Upper lobe of left lung (tissue), 6 donors: ENCODE measurements at places on chromosomes 16 and 17.

GRCh38 chr17:42655528-42655927 lies 3.6 kb upstream of the TUBG2 start:
- H3K4me3 ChIP-seq = no peak overlapping the region
- H3K27ac ChIP-seq = no peak overlapping the region
- H3K4me1 ChIP-seq = peaks cover 12% of the 10 kb centered on the region
- no peaks in the 10 kb centered on the region for H3K36me3 ChIP-seq
- no peak for DNase-seq

DNA sequence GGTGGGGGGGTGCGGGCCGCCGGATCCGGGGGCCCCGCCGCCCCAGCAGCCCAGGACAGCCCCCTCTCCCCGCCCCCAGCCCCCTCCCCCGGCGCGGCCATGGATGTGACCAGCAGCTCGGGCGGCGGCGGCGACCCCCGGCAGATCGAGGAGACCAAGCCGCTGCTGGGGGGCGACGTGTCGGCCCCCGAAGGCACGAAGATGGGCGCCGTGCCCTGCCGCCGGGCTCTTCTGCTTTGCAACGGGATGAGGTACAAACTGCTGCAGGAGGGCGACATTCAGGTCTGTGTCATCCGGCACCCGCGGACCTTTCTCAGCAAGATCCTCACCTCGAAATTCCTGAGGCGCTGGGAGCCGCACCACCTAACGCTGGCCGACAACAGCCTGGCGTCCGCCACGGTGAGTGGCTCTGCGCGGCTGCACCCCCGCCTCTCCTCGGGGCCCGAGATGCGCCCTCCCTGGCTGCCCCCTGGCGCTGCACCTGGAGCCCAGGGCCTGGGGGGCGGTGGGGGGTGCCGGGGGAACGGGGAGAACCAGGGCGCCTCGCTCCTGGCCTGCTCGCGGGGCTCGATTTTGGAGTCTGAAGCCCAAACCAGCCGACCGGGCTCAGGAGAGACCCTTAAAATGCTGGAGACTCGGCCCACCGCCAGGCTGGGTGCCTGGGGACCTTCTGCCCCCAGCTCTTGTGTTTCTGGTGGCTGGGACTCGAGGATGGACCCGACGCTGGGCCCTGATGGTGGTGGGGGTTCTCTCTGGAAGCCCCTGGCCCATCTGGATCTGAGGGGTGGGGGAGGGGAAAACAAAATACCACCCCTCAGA lies 744 bp downstream of the CMIP start:
- DNase-seq = peak; percentile 51
- no peaks in the 10 kb centered on the region for H3K36me3 ChIP-seq
- H3K4me1 ChIP-seq = peaks cover 49% of the 10 kb centered on the region
- no peaks in the 10 kb centered on the region for H3K27me3 ChIP-seq

DNA sequence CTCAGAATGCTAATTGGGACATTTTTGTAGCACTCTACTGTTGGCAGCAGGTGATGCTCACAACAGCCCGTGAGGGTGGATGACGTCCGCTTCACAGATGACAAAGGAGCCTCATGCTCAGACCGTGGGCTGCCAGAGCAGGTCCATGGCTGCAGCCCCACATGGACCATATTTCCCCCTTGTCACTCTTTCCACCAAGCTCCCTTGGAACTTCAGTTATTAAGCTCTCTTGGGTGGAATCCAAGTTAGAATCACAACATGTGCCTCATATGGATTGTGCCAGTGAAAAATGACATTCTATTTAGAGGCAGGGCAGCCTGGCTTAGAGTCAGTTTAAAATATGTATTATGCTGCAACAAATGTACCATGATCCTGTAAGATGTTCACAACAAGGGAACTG lies 33.2 kb upstream of the STH start:
- DNase-seq = no peak
- H3K36me3 ChIP-seq = no peaks in the 10 kb centered on the region
- H3K27ac ChIP-seq = no peak overlapping the region
- no peak overlapping the region for H3K4me3 ChIP-seq
- H3K27me3 ChIP-seq = no peaks in the 10 kb centered on the region

GRCh38 chr17:15123593-15124263 lies 141.4 kb downstream of the PMP22 start:
- DNase-seq = no peak
- no peaks in the 10 kb centered on the region for H3K36me3 ChIP-seq
- H3K27ac ChIP-seq = no peak overlapping the region
- no peak overlapping the region for H3K4me3 ChIP-seq
- no peaks in the 10 kb centered on the region for H3K4me1 ChIP-seq
- no peaks in the 10 kb centered on the region for H3K27me3 ChIP-seq

DNA sequence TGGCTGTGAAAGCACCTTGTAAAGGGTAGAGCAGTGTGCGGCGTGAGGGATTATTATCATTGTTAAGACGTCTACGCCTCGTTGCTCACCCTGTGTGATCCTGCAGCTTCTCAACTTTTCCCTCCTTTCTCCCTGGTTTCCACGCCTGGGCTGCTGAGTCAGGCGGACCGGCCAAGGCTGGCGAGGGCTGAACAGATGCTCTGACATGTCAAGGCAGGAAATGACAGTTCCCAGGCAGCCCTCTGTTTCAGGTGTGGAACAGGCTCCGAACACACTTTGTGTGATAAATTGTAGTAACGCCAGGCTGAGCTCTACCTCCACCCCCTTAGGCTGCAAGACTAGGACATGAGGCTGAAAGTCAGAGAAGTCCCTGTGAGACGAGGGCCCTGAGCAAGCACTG lies 46.0 kb upstream of the TBX2 start:
- no peak overlapping the region for H3K4me3 ChIP-seq
- no peak for DNase-seq
- H3K27me3 ChIP-seq = no peaks in the 10 kb centered on the region
- H3K27ac ChIP-seq = no peak overlapping the region
- no peaks in the 10 kb centered on the region for H3K36me3 ChIP-seq
- peaks cover 8% of the 10 kb centered on the region for H3K4me1 ChIP-seq

- H3K4me3 ChIP-seq = no peak overlapping the region
- H3K27me3 ChIP-seq = no peaks in the 10 kb centered on the region
- no peak for DNase-seq
These were observed 243.3 kb downstream of the MSI2 start for GRCh38 chr17:57499648-57500049.

DNA sequence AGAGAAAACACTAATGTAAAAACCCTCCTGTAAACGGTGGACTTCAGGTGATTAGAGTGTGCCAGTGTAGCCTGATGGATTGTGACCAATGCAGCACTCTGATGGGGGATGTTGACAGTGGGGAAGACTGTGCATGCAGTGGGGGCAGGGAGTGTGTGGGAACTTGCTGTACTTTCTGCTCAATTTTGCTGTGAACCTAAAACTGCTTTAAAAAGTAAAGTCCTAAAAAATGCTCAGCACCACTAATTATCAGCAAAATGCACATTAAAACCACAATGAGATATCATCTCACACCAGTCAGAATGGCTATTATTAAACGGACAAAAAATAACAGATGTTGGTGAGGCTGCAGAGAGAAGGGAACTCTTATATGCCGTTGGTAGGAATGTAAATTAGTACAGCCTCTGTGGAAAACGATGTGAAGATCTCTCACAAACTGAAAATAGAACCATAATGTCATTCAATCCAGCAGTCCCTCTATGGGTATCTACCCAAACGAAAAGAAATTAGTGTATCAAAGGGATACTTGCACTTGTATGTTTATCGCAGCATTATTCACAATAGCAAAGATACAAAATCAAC lies 9.7 kb upstream of the ULK2 start:
- H3K27ac ChIP-seq = no peak overlapping the region
- no peak for DNase-seq
- no peak overlapping the region for H3K4me3 ChIP-seq
- no peaks in the 10 kb centered on the region for H3K36me3 ChIP-seq
- no peaks in the 10 kb centered on the region for H3K27me3 ChIP-seq

GRCh38 chr16:56451753-56452689 lies 667 bp downstream of the OGFOD1 start:
- DNase-seq = no peak
- peak overlapping the region; percentile 88 for H3K4me3 ChIP-seq
- H3K27ac ChIP-seq = peak overlapping the region; percentile 81
